H1 (cell line): ENCODE measurements at places on chromosomes 16 and 17. TPM values are rescaled to one million over a fixed set of nuclear protein-coding genes. Genes with fewer than 3 reads are reported as not detected.

The CAMTA2 gene
- total RNA-seq, result 11.4 and 12.0 TPM in 2 replicates

The ARHGDIG gene
- 1.2 and 2.8 TPM in 2 replicates for total RNA-seq

The DNAJC7 gene
- 129 and 148 TPM in 2 replicates for total RNA-seq

The KARS1 gene
- total RNA-seq, result 210 and 221 TPM in 2 replicates

The BRICD5 gene
- total RNA-seq, result 6.1 and 8.5 TPM in 2 replicates

The CD300C gene
- total RNA-seq, result not detected in 2 replicates

The KRTAP2-3 gene
- total RNA-seq, result not detected in 2 replicates

The CSH2 gene
- total RNA-seq, result 0.43 and 0.52 TPM in 2 replicates

The ABCA9 gene
- not detected in 2 replicates for total RNA-seq

The ITGA2B gene
- 11.3 and 12.3 TPM in 2 replicates for total RNA-seq

DNA sequence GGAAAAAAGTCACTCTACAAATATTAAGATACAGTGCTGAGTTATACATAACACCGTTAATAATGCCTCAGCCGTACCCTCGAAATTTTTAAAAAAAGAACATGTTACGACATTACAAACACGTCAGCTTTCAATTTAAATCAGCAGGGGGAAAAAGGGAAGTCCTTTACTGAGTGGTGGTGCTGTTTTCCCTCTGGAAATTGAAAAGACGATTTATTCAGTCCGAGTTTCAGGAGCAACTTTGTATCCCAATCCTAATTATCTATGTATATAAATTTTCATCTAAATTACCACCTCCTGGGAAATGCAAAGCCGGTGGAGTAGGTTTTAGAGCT is 1.3 kb downstream of the NETO2 start:
- no peaks in the 10 kb centered on the region for H3K36me3 ChIP-seq
- H3K4me1 ChIP-seq, result 0 out of 2 replicates have a peak, but pooled peaks cover 2% of the 10 kb centered on the region
- peak overlapping the region; percentile 51 for H3K4me3 ChIP-seq
- H3K27me3 ChIP-seq, result peaks cover 2% of the 10 kb centered on the region

DNA sequence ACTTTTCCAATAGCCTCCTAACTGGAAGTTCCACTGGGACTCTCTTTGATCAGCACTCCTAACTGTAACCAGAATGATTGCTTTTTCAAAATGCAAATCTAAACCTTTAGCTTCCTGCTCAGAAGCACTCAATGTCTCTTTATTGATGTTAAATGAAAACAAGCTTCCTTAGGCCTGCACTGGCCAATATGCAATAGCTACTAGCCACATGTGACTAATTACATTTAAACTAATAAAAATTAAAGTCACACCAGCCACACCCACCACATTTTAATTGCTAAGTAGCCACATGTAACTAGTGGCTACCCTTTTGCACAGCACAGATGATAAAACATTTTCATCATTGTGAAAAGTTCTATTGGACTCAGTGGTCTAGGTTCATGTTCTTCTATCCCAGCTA is 31.8 kb downstream of the FAM20A start:
- no peaks in the 10 kb centered on the region for H3K36me3 ChIP-seq
- no peaks in the 10 kb centered on the region for H3K4me1 ChIP-seq
- no peak overlapping the region for H3K27ac ChIP-seq
- no peak overlapping the region for H3K4me3 ChIP-seq
- H3K27me3 ChIP-seq, result no peaks in the 10 kb centered on the region

GRCh38 chr17:32264140-32264799 is 1.4 kb upstream of the RHBDL3 start:
- peaks cover 24% of the 10 kb centered on the region for H3K4me1 ChIP-seq
- no peak for DNase-seq
- H3K36me3 ChIP-seq, result no peaks in the 10 kb centered on the region

DNA sequence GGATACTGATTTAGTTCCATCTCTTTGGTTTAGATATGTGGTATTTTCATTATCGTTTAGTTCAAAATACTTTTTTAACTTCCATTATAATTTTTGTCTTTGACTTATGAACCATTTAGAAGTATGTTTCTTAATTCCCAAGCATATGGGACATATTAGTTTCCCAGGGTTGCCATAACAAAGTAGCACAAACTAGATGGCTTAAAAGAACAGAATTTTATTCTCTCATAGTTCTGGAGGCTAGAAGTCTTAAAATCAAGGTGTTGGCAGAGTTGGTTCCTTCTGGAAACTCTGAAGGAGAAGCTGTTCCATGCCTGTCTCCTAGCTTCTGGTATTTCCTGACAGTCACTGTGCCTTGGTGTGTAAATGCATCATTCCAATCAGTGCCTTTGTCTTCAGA is 291.5 kb upstream of the AXIN2 start:
- no peaks in the 10 kb centered on the region for H3K27me3 ChIP-seq
- no peaks in the 10 kb centered on the region for H3K4me1 ChIP-seq
- no peak overlapping the region for H3K4me3 ChIP-seq
- DNase-seq, result no peak
- H3K27ac ChIP-seq, result no peak overlapping the region
- H3K36me3 ChIP-seq, result no peaks in the 10 kb centered on the region

GRCh38 chr17:13544292-13544691 is 57.4 kb downstream of the HS3ST3A1 start:
- no peaks in the 10 kb centered on the region for H3K36me3 ChIP-seq
- H3K27ac ChIP-seq, result no peak overlapping the region

DNA sequence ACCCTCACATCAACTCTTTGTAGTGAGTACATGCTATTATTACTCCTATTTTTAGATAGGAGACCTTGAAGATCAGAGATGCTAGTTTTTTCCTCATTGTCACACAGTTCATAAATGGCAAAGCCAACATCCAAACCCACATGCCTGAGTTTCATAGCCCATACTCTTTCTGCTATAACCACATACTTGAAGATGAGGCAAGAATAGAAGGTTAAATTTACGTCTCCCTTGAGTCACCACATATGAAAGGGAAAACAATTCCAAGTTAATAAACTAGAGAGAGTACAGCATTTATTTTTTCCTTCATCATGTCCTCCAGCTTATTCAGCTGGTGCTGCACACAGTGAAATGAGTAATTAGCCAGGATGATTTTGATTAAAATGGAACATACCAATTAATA is 23.7 kb downstream of the NUDT7 start:
- H3K27me3 ChIP-seq, result no peaks in the 10 kb centered on the region
- H3K36me3 ChIP-seq, result no peaks in the 10 kb centered on the region
- H3K4me3 ChIP-seq, result no peak overlapping the region
- H3K4me1 ChIP-seq, result no peaks in the 10 kb centered on the region
- DNase-seq, result no peak

DNA sequence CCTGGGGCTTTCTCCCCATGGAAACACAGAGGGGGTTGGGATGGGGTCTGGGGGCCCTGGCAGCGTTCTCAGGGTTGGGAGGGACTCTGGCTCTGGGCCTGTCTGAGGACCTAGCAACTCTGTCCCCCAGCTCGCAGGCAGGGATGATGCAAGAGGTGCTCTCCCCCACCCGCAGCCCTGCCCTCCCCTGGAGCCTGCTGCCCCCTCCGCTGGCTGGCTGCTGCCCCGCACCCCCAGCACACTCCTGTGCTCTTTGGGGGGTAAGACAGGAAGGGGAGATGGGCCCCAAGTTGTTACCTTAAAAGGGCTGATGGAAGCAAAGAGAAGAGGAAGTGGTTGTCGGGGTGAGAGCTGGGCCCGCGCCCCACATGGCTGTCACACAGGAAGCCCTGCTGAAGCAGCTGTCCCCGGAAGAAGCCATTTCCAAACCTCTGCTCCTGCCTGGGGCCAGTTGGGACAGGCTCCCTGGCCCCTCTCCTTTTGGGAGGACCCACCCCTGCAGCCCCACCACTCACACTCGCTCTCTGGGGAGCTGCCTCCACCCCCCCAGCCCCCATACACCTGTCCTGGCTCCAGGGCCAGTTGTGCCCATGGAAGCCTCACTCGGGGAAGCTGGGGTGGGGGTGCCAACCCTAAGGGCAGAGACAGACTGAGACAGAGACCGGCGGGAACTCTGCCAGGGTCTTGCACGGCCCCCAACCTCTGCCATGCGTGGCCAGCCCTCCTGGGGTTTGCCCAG is 2.5 kb downstream of the CORO1A start:
- no peaks in the 10 kb centered on the region for H3K36me3 ChIP-seq

- no peak overlapping the region for H3K4me3 ChIP-seq
- H3K4me1 ChIP-seq, result no peaks in the 10 kb centered on the region
- H3K27me3 ChIP-seq, result no peaks in the 10 kb centered on the region
- no peak for DNase-seq
- no peak overlapping the region for H3K27ac ChIP-seq
These were observed 2.0 kb downstream of the TMC5 start for GRCh38 chr16:19419698-19420075.

GRCh38 chr16:62954144-62955032 is 918.1 kb upstream of the CDH8 start:
- no peak for DNase-seq
- H3K27ac ChIP-seq, result peak overlapping the region; percentile 23; the same call in 1 of the 2 replicates
- no peaks in the 10 kb centered on the region for H3K36me3 ChIP-seq
- no peaks in the 10 kb centered on the region for H3K27me3 ChIP-seq
- H3K4me3 ChIP-seq, result no peak overlapping the region; the same call in 1 of the 2 replicates

DNA sequence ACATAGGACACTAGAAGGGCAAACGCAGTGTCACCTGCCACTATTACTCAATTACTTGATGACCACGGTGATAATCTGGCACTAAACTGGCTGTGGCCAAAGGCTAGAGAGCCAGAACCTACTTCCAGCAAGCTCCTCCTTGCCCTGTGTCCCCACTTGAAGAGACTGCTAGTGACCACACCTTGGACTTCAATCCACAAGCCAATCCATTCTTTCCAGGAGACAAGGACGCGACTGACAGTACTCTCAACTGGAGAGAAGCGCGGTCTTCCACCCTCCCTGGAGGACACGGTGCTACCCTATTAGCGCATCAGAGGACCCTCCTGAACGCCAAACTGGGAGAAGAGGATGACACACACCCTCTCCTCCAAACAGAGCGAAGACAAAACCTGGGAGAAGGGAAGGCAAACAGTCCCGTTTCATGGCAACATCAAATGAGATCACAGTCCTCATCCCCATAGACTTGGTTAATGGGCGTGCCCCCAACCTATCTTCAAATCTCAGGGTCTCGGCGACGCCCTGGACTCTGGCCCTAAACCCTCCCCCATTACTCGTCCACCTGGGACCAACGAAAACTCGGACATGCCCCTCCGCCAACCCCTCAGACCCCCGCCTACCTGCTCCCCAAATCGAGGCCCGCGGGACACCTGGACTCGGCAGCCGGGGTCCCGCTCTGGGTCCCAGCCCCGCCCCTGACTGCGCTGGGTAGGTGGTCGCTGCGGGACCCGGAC is 508 bp downstream of the FLCN start:
- peak overlapping the region; percentile 100 for H3K27ac ChIP-seq
- peak overlapping the region; percentile 97 for H3K4me3 ChIP-seq
- DNase-seq, result no peak
- no peaks in the 10 kb centered on the region for H3K27me3 ChIP-seq
- H3K4me1 ChIP-seq, result peaks cover 10% of the 10 kb centered on the region

DNA sequence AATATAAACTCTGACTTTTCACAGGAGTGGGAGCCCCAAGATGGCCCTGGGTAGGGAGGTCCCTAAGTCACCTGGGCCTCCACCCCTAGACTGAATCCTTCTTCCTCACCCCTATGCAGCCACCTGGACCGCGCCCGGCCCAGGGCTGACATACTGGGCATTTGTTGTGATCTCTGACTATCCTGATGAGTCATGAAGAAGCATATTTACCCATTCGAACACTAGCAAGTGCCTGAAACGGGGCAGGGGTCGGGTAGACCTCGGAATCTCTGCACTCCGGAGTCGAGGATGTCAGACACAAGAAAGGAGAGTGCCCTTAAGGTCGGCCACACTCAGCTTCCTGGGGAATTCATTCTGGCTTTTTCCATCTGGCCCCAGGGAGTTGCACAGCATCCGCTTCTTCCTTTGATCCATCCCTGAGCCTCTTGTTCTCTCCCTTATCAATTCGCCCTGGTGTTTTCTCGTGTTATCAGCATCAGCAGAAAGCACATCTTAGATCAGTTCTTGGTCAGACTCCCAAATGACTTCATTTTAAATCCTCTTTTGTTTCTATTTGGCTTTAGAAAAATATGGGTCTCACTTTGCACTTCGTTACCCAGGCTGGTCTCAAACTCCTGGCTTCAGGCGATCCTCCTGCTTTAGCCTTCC is 10.4 kb downstream of the METTL22 start:
- DNase-seq, result no peak
- no peak overlapping the region for H3K27ac ChIP-seq
- H3K36me3 ChIP-seq, result peaks cover 30% of the 10 kb centered on the region
- H3K4me3 ChIP-seq, result no peak overlapping the region

DNA sequence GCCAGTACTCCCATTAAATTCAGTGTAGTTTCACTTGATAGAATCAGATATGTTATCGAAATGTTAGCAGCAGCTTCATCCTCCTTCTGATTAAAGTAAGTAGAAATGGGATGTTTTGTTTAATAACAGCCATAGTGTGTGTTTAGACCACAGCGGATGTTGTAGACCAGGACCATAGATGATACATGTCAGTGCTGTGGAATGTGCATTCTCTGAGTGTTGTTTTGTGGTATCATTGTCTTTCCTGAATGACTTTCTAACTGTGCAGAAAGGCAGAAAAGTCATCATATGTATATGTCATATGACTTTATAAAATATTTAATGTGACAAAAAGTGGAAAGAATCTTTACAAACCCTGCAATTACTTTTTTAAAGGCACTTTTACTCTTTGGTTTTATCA is 55.6 kb downstream of the CYLD start:
- DNase-seq, result no peak
- H3K27me3 ChIP-seq, result no peaks in the 10 kb centered on the region
- H3K27ac ChIP-seq, result no peak overlapping the region
- no peaks in the 10 kb centered on the region for H3K36me3 ChIP-seq
- no peak overlapping the region for H3K4me3 ChIP-seq
- no peaks in the 10 kb centered on the region for H3K4me1 ChIP-seq

GRCh38 chr16:24996301-24996700 is 18.9 kb downstream of the ARHGAP17 start:
- H3K27me3 ChIP-seq, result no peaks in the 10 kb centered on the region
- no peaks in the 10 kb centered on the region for H3K36me3 ChIP-seq
- DNase-seq, result no peak
- H3K27ac ChIP-seq, result no peak overlapping the region
- H3K4me1 ChIP-seq, result no peaks in the 10 kb centered on the region
- no peak overlapping the region for H3K4me3 ChIP-seq

DNA sequence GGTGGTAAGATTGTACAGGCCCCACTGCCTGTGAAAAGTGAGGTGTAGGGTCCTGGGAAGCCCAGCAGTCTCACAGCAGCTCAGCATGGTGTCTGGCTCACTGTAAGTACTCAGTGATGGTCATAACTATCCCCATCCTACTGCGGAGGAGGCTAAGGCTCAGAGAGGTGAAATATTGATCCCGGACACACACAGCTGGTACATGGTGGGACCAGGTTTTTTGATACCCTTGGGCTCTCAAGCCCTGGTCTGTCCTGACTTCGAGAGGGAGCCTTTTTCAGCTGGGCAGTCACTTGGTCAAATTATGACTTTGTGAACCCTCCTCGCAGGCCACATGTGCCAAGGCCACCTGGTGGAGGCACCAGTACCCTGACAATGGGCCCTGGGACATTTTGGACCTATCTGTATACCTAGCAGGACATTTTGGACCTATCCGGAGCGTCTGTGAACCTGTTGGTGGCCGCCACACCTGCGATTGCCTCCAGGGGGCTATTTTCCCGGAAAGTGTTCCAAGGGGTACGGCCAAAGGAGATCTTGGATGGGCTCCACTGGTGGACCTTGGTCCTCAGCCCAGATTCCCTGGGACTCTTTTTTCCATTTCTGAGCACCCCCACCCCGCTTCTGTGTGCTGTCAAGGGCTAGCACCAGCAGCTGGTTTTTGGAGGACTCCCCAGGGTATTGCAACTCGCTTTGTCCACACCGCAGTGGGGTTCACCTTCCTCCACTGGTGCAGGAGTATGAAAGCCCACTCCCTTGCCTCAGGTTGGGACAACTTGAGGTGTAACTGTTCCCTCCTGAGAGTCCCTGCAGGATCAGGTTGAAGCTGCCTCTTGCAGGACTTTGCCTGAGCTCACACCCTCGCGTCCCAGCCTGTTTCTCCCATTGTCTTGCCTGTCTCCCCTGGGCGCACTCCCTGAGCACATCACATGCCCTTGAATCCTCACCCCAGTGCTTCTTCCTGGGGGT is 83.6 kb upstream of the NKD1 start:
- H3K27me3 ChIP-seq, result peaks cover 20% of the 10 kb centered on the region
- H3K4me1 ChIP-seq, result peaks cover 34% of the 10 kb centered on the region
- no peaks in the 10 kb centered on the region for H3K36me3 ChIP-seq
- no peak for DNase-seq
- no peak overlapping the region for H3K4me3 ChIP-seq
